ENCODE measurements at places on chromosomes 4 and X. TPM values are rescaled to one million over a fixed set of nuclear protein-coding genes. Genes with fewer than 3 reads are reported as not detected.

Gene MAOB
- 16.0 TPM for polyA plus RNA-seq

Gene TENM3
- 0.20 TPM for polyA plus RNA-seq

Gene TRIM60
- not detected for polyA plus RNA-seq

Gene PQBP1
- 118 TPM for polyA plus RNA-seq

Gene CWH43
- 2.4 TPM for polyA plus RNA-seq

DNA sequence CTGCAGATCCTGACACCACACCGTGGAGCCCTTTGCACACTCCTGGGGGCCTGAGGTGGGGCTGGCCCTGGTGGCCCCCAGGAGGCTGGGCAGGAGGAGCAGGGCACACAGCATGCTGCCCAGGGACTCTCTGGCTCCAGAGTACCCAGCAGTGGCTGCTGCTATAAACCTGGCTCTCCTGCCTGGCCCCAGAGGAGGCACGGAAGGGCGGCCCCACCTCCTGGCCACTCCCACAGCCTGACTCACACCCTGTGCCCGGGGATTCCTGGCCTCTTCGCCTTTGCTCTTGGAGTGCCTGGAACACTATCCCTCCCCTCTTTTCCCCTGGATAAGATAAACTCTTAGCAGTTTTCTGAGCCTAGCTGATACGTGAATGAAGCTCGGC lies at the start of gene PSAPL1:
TSS of gene PSAPL1 (minus strand) at position 165 of the 385 bp plus-strand sequence. CDS start at position 114, 51 bp downstream.
- DNase-seq: peak; percentile 74

- no peak for DNase-seq
Measured at GRCh38 chr4:71259280-71259679, 79.5 kb upstream of the SLC4A4 start.
